ENCODE measurements at places on chromosomes 5 and 9.

GRCh38 chr5:179914032-179914755 is 6.5 kb upstream of the TBC1D9B start:
- DNase-seq: no peak

GRCh38 chr5:55636683-55637082 is 75.4 kb downstream of the SLC38A9 start:
- DNase-seq: no peak

- DNase-seq: no peak
Observed at GRCh38 chr5:123125962-123126732, 37.1 kb downstream of the PRDM6 start.

DNA sequence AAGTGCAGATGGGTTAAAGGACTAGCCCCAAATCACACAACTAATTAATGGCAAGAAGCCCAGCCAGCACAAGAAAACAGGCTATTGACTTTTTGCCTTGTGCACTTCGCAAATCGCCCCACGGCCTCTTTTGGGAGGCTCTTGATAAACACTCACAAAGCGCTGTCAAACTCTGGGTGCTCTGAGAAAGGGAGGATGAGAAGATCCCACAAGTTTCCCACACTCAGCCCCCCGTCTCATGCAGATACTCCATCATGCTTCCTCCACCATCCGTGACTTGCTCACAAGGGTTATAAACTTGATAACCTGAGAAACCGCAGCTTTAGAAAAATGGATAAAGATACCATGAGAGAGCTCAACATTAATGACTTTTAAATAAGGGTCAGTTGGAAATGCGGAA is 219.7 kb downstream of the EBF1 start:
- no peak for DNase-seq

DNA sequence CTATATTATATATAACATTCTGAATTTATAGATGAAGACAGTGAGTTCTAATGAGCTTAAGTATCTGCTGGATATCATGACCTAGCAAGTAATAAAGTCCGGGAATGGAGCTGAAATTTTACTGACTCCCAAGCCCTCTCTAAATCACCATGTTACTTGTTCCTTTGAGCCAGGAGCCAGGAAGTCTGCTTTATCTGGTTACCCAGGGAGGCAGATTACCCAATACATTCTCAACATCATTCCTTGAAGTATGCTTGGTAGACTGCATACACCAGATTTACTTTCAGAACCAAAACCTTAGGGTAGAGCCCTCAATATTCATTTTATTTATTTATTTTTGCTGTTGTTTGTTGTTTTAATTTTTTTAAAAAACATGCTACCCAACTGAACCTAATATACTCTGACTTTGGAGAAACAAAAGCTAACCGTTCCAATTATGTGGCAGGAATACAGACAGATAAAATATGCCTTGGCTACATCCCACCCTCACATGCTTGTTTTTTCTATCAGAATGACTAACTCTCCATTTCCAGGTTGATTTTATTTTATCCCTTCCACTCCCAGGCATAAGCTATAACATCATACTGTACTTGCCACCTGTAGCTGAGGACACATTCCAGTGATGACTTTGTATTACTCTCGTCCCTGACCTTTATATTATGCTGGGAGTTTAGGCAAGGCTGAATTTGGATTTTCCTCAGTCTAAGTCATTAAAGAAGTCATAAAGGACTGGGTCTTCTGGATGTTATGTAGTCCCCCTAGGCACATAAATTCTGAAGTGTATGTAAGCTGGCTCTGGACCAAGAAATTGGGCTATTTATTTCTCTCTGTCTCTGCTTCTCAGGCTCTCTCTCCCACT is 82.0 kb downstream of the YIPF5 start:
- no peak for DNase-seq

DNA sequence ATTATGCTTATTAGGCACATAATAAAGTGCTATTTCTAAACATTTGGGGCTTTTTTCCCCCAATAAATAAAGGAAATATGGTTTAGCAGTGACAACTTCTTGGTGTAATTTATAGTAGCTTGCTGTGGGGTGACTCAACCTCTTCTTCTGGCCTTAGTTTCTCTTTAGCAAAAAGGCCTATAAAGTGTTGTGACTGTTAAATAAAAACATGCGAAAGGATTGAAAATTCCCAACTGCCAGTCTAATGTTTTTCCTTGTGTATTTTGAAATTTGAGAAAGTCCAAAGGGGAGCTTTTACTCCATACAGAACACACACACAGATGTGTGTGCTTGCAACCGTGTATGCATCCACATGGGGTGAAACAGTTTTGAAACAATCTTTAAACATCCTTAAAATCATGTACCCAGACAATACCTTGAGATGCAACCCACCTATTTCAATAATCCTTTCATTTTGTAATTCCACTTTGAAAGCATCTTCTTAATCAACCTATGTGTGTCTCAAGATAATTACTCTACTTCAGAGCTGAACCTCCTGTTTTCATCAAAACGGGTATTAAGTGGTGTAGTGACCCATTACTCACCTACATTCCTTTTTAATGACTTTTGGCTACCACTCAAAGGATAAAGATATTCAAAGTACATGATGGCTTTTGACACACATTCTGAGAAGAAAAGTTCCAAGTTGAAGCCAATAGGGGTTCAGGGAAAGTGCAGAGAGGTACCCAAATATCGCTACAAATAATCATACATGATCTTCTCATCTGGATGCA is 123.8 kb downstream of the DROSHA start:
- DNase-seq: no peak

DNA sequence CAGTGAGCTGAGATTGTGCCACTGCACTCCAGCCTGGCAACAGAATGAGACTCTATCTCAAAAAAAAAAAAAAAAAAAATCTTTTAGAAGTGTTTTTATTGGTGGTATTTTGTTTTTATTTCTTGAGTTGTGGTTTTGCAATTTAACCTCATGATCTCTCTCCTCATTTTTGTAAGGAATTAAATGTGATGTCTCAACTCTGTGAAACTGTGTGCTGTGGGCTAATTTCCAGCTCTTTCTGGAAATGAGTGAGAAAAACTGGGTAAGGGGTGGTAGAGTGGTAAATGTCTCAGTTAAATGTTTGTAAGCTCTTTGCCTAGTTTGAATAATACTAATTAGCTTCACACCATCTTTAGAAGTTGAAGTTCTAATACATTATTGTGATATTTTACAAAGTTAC is 29.0 kb downstream of the ACO1 start:
- DNase-seq: no peak

- no peak for DNase-seq
Observed at GRCh38 chr9:136858844-136859757, 7.0 kb downstream of the MAMDC4 start.

- no peak for DNase-seq
Observed at GRCh38 chr5:177478711-177479646, 5.5 kb upstream of the DBN1 start.

GRCh38 chr9:106038266-106039001 is 344.1 kb downstream of the TMEM38B start:
- no peak for DNase-seq

DNA sequence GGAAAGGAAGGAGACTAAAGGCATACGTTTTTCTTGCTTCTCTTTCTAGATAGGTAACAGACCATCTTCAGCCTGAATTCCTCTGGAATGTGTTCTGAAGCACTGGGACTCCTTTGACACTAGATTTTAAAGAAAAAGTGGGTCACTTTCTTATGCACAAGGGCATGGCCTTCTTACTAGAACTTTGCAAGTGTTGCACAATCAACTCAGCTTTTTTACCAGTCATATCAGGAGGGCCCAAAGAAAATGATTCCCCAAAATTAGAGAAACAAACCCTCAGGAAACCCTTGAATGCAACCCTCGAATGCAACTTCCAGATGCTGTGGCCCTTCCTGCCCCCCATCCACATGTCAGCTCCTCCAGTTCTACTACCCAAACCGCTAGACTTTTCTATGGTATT is 93.9 kb downstream of the YTHDC2 start:
- DNase-seq: no peak

DNA sequence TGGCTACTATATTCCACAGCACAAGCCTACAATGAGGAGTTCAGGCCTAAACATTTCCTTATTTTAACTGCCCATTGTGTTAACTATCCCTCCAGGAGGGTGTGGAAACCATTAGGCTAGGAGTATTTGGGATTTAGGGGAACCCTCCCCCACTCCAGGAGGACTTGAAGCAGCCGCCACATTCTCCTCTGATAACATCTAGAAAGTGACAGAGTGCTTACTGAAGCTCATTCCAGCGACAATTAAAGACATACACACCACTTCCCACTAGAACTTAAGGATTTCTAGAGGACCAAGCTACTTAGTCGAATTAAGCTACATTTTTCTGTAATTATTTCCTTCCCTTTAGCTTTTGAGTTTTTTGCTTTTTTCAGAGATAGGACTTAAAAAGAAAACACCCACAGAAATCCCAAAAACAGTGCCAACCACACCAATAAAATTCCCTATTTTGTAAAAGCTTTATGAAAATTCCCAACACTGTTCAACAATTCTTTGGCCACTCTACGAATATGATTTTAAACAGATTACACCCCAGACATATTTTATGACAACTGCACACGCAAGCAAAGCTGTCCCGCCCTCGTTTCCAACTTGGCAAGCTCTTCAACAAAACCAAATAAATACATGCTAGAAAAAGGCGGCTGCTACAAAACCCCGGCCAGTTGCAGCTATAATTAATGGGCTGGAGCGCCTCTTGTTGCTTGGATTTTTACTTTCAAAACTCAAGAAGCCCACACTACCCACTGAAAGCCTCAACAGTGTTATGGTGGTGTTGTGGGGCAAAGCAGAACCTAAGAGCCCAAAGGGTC is 4.5 kb downstream of the ROR2 start:
- DNase-seq: peak; percentile 48

DNA sequence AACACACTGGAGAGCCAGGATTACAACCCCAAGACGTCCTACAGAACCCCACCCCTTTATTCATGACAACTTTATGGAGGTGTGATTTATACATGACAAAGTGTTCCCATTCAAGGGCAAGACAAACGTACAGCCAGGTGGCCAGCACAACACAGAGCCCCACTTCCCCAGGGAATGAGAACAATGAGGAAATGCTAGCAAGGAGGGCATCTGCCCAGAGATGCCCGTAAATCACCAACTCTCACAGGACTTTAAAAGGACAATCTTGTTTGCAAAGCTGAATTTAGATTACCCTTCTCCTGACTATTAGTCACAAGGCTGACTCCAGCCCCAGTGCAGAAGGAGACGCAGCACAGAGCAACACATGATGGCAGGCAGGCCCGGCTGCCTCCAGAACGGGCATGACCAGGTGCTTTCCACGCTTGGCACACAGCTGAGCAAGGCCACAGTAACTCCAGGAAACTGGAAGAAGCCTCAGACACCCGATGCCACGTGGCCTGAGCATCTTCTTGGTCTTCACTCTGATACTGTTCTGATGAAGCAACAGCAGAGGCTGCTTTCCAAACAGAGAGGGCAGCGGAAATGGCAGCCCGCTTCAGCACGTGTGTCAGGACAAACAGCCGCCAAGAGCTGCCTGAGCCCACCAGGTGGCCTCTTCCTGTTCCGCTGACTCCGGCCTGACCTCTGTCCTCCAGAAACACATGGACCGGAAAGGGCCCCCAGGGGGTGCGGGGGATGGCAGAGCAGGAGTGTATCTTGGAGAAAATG is 51.4 kb downstream of the ROR2 start:
- no peak for DNase-seq

- no peak for DNase-seq
Observed at GRCh38 chr9:38061326-38061977, 7.6 kb downstream of the SHB start.

DNA sequence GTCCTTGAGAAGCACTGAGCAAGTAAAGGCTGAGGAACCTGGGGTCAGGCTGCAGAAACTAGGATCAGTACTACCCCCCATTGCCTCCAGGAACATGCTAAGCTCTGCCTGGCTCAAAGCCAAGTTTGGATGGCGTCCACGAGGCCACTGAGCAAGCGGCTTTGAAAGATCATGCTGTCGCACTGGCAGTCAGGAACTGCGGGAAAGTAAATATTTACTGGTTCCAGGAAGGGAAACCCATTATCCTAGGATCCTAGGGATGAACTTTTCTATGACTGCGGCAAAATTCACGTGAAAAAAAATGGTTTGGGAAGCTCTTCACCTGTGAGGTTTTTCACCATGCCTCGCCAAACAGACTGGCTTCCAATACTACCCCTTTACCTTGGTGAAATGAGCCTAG is 75.3 kb upstream of the PJA2 start:
- DNase-seq: no peak

DNA sequence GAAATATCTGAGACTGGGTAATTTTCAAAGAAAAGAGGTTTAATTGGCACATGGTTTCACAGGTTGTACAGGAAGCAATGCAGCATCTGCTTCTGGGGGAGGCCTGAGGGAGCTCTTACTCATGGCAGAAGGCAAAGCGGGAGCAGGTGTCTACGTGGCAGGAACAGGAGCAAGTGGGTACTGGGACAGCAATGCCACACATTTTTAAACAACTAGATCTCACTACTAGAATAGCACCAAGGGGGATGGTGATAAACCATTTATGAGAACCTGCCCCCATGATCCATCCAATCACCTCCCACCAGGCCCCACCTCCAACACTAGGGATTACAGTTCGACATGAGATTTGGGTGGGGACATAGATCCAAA is 47.6 kb upstream of the HOMER1 start:
- no peak for DNase-seq

GRCh38 chr5:27652505-27652904 is 614.1 kb upstream of the CDH9 start:
- no peak for DNase-seq
